ENCODE measurements at places on chromosomes 3 and 15.

GRCh38 chr15:78070049-78070700 lies 7.3 kb downstream of the TBC1D2B start:
- DNase-seq, result no peak

GRCh38 chr3:123082370-123083065 lies 15.7 kb downstream of the PDIA5 start:
- DNase-seq, result no peak

DNA sequence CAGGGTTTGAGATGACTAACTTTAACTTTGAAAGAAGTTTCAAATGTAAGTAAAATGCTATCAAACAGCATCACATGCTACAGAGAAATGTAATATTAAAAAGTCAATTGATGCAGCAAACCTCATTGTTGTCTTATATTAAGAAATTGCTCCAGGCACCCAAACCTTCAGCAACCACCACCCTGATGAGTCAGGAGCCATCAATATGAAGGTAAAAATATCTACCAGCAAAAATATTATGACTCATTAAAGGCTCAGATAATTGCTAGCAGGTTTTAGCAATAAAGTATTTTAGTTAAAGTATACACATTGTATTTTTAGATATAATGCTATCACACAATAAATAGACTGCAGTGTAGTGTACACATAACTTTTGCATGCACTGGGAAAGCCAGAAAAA lies 746.3 kb downstream of the ZPLD1 start:
- no peak for DNase-seq

DNA sequence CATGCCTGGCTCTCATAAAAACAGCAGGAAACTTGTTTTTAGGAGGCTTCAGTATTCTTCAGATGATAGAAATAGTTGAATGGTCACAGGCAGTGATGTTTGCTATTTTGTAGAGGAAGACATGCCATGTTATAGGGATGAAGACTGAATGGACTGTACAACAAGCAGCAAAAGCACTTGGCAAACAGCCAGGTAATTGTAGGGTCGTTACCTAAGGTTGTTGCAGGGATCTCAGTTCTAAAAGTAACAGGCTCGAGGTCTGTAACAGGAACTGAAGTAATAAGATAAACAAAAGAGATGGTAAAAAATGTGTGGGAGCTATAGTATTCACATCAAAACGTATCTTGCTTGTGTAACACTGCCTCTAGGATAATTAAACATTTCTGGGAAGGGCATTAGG lies 116.3 kb downstream of the TFG start:
- no peak for DNase-seq

DNA sequence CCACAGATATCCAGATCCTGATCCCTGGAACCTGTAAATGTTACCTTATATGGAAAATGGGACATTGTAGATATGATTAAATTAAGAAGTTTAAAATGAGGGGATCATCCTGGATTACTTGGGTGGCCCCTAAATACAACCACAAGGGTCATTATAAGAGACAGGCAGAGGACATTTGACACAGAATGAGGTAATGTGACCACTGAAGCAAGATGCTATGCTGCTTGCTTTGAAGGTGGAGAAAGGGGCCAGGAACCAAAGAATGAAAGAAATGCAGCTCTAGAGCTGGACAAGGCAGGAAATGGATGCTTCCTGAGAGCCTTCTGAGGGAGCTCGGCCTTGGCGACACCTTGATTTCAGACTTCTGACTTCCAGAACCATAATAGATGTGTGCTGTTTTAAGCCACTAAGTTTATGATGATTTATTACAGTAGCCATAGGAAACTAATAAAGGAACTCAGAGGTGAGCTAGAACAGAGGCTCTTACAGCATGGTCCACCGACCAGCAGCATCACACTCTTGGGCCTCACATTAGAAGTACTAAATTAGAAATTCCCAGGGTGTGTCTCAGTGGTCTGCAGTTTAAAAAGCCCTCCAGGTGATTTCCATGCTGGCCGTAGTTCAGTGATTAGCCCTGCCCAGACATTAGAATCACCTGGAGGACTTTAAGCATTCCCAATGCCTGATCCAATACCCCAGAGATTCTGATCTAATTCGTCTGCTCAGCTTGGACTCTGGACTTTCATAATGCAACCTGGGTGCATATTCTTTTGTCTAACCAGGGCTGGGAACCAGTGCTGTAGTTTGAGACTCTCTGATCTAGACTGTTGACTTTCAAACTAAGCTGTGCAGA lies 7.5 kb downstream of the COLQ start:
- DNase-seq, result no peak

GRCh38 chr15:75718328-75718727 lies 5.7 kb upstream of the CSPG4 start:
- no peak for DNase-seq

DNA sequence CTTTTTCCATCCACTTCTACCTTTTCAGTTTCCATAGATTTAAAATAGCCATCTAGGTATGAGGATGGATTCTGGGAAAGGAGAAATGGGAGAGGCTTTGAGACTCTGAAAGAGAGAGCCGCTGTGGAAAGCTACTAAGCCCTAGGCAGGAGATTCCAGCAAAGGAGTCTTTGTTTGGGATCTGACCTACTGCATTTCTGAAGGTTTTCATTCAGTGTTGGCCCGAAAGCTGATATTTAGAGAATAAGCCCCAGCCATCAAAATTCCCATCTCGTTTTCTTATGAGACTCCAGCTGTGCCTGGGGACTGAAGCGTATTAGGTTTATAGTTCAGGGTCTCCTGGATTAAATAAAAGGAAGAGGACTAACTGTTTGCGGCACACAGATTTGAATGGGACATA lies 19.5 kb downstream of the LIPH start:
- DNase-seq, result no peak

DNA sequence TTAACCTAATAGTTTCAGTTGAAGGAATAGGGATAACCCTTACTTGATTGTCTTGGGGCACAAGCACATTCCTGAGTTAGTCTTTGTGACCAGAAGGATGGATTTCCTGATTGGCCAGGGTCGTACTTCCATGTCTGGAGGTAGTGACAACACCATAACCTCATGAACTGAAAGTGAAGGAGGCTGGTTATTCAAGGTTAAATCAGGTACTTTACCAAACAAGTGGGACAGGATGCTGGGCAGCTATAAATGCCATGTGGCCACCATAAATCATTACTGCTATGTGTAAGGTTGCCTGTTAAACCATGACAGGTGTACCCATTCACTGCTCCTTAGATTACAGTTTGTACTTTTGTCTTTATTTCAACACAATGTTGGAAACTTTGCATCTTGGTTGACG lies 128.3 kb upstream of the SAMMSON start:
- DNase-seq, result no peak

DNA sequence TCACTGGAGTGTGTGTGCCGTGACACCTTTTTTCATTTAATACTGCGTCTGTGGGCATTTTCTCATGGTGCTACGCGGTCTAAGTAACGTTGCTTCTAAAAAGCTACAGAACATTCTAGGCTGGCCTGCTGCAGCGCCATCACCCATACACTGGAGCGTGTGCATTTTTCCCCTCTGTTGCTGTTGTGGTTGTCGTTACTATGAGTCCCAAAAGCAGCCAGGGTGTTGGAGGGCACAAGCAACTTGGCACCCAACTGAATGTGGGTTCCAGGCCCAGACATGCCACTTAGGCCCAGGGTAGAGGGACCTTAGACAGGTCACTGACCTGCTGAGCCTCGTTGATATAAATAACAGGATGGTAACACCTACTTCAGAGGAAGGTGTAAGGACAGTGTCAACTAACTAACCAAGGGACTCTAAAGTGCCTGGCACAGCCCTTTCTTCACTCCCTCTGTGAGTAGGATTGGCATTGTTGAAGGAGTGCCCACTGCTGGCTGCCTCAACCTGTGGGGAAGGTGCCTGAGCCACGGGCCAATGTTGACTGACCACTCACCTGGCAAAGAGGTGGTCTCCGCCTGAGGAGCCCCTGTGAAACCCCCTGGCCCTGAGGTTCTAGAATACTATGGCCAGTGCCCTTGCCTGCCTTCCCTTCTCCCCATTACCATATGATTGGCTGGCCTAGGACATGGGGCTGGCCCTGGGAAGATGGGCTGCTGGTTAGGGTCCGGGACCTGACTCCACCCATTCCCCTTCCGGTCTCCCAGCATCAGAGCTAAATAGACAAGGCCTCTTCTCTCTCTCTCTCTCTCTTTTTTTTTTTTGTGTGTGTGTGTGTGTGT lies 3.5 kb downstream of the CSK start:
- DNase-seq, result no peak

Measured in erythroblast (primary cell).